ENCODE measurements at places on chromosomes 11 and 22.

- DNase-seq: no peak
These were observed 687.2 kb downstream of the TBC1D22A start for GRCh38 chr22:47449508-47450270.

GRCh38 chr11:67392183-67392715 lies 463 bp downstream of the RAD9A start:
- no peak for DNase-seq

- DNase-seq: no peak
These were observed 41.6 kb upstream of the PAK1 start for GRCh38 chr11:77515483-77515882.

- DNase-seq: no peak
These were observed 71.4 kb downstream of the NAT10 start for GRCh38 chr11:34176751-34177209.
